ENCODE measurements at places on chromosomes 1 and 21. TPM values are rescaled to one million over a fixed set of nuclear protein-coding genes. Genes with fewer than 3 reads are reported as not detected.

Gene FBXO42
- 28.5 TPM for total RNA-seq

Gene HCRTR1
- total RNA-seq, result 1.6 TPM

DNA sequence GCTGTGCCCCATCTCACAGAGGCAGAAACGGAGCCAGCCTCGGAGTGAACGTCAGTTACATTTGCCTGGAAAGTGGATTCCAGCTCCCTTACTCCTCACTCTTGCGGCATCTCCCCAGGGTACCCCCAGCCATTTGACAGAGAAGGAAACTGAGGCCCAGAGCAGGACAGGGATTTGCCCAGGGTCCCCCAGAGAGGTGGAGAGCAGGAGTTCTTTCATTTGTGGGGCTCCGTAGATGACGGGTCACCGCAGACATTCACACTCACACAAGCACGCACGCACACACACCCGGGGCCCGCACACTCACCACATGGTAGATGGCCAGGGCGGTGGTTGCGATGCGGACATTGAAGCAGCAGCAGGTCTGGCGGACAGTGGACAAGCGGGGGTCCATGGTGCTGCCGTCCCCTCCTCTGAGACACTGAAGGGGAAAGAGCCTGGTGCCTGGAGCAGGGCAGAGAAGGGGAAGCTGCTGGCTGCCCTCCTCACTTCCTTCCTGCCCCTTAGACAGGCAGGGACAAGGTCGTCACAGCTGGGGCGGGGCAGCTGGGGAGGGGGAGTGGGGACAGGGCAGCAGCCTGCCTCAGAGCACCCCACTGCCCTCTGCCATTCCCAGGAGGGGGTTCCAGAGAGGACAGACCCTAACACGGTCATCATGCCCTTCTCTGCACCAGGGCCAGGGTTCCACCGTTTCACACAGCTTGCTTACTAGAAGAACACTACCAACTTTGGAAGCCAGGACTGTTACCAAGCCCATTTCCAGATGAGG is at the start of gene LAPTM5:
TSS of gene LAPTM5 (minus strand) at position 423 of the 769 bp plus-strand sequence. CDS start at position 394, 29 bp downstream.
- DNase-seq, result no peak

Gene CHD5
- total RNA-seq, result 31.4 TPM

GRCh38 chr1:180287988-180288705 is 58.1 kb downstream of the LHX4 start:
- no peak for DNase-seq

Gene UBL4B
- total RNA-seq, result 0.41 TPM

- DNase-seq, result no peak
Observed at GRCh38 chr1:151718011-151718431, 1.4 kb upstream of the CELF3 start.

Gene CRP
- total RNA-seq, result not detected

GRCh38 chr1:226688056-226688748 is 50.9 kb downstream of the ITPKB start:
- peak; percentile 61 for DNase-seq

DNA sequence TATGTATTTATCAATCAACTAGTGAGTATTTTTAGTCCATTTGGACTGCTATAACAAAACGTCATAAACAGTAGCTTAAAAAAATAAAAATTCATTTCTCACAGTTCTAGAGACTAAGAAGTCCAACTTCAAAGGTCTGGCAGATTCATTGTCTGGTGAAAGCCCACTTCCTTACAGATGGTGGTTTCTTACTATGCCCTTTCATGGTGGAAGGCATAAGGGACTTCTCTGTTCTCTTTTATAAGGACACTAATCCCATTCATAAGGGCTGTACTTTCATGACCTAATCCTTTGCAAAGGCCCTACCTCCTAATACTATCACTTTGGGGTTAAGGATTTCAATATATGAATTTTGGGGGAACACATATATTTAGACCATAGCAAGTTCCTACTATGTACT is 37.9 kb downstream of the KRTAP20-3 start:
- DNase-seq, result no peak

DNA sequence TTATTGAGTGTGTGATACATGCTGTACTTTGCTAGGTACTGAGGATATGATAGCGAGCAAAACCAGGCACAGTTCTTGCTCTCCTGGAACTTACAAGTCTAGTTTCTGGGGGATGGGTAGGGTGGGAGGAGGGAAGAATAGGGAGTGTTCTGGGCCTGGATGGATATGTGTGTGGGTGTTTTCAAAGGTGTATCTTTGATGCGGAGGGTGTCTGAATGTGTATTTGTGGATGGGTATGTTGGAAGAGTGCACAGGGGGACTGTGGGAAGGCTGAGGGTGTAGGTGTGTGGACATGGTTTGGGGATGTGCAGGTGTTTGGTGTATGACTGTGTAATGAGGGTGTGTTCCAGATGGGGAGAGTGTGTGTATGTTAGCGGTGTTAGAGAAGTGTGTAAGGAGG is 4.5 kb upstream of the DPH2 start:
- no peak for DNase-seq

Gene ERICH3
- 16.7 TPM for total RNA-seq

GRCh38 chr1:237932816-237933215 is 42.1 kb upstream of the ZP4 start:
- DNase-seq, result no peak

Gene TSEN15
- total RNA-seq, result 30.2 TPM

GRCh38 chr1:90000934-90001676 is 6.2 kb downstream of the ZNF326 start:
- DNase-seq, result no peak

Gene LINGO4
- not detected for total RNA-seq

DNA sequence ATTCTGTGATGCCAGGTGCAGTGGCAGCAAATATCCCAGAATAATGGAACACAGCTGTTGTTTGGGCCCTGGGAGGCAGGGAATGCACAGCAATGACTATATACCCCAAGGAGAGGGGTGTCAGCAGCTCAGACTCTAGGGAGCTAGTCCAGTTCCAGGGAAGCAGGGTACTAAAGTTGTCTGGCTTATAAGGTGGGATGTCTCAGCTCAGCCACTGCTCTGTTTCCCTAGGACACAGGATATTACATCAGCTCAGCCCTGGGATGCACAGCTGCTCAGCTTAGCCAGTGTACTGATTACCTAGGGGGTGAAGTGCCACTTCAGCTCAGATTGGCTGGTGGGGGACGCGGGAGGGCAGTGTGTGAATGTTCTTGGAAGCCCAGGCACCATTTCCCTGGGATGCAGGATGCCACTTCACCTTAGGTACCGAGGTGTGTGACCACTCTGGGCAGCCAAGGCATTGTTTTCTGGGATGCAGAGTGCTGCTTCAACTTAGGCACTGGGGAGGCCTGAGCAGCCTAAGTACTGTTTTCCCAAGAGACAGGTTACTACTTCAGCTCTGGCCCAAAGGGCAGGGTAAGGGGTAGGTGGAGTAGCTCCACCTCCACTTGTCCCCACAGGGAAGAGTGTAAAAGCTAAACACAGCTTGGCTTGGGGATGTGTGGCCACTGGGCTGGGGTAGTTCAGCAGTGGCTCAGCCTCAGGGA is 59.4 kb downstream of the DIPK1A start:
- no peak for DNase-seq

DNA sequence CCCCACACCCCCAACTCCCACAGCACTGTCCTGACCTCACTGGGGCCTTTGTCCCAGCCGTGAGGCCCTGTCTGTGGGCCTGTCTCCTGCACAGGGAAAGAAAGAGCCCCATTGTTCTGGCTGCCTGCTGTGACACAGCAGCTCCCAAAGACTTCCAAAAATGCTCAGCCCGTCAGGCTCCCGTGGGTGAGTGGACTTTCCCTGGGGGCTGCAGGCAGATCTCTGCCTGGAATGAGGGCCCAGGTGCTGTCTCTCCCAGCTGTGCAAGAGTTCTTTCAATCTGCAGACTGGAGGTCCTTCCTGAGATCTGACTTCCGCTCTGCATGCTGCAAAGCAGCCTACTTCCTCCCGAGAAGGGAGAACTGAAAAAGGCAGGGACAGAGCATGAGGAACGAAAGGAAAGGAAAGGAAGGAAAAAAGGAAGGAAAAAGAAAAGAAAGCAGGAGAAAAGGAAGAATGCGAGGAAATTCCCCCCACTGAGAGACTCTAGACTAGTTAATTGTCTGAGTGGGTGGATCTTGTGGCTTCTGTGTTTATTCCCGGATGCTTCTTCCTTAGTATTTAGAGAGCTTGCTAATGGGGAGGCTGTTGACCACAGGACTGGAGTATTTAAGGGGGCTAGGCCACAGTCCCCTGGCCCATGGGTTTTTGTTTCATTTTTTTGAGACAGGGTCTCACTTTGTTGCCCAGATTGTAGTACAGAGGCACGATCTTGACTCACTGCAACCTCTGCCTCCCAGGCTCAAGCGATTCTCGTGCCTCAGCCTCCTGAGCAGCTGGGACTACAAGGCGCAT is 15.0 kb downstream of the NES start:
- DNase-seq, result peak; percentile 71

GRCh38 chr1:232521660-232522059 is 108.3 kb downstream of the SIPA1L2 start:
- DNase-seq, result no peak

- no peak for DNase-seq
Observed at GRCh38 chr1:83064589-83065242, 934.2 kb downstream of the TTLL7 start.
